Camera-type eye (tissue), 1 donor: ENCODE measurements at places on chromosomes 5 and 9. TPM values are rescaled to one million over a fixed set of nuclear protein-coding genes. Genes with fewer than 3 reads are reported as not detected.

The TJP2 gene
- total RNA-seq: 104 TPM

The DENND1A gene
- total RNA-seq: 42.5 TPM

The FOXD4 gene
- 0.82 TPM for total RNA-seq

The ALDH1A1 gene
- 131 TPM for total RNA-seq

The TERT gene
- total RNA-seq: 1.8 TPM

The FCN2 gene
- not detected for total RNA-seq

The NDUFS4 gene
- total RNA-seq: 107 TPM

The IFNA2 gene
- total RNA-seq: not detected

The IL3 gene
- not detected for total RNA-seq

The SNCAIP gene
- total RNA-seq: 25.5 TPM

The PCDHGB5 gene
- 23.4 TPM for total RNA-seq

The SURF2 gene
- 9.7 TPM for total RNA-seq

The SPAAR gene
- total RNA-seq: 0.33 TPM

The GAPT gene
- 0.77 TPM for total RNA-seq

The CDH18 gene
- total RNA-seq: 19.5 TPM

The CD274 gene
- total RNA-seq: 1.4 TPM

The GIN1 gene
- 21.7 TPM for total RNA-seq

The CTSV gene
- total RNA-seq: 9.3 TPM

The CNTNAP3 gene
- total RNA-seq: 34.9 TPM

The SLC6A7 gene
- 0.11 TPM for total RNA-seq

The EIF4E1B gene
- total RNA-seq: 0.55 TPM

The PSAT1 gene
- total RNA-seq: 35.4 TPM

The LHX6 gene
- total RNA-seq: 1.9 TPM

The PCDHGA11 gene
- 19.0 TPM for total RNA-seq

The NUTM2F gene
- not detected for total RNA-seq

The GDA gene
- total RNA-seq: 0.55 TPM

The TMEM215 gene
- 52.2 TPM for total RNA-seq

The ADRB2 gene
- total RNA-seq: 3.8 TPM

The SVEP1 gene
- total RNA-seq: 27.3 TPM

The FGFR4 gene
- total RNA-seq: 8.6 TPM

The PLPP7 gene
- total RNA-seq: 15.3 TPM

The HSPB3 gene
- total RNA-seq: 19.3 TPM

The STKLD1 gene
- 1.3 TPM for total RNA-seq

The PCDHB2 gene
- total RNA-seq: 8.3 TPM

The SNCB gene
- 10.1 TPM for total RNA-seq

The PFN3 gene
- not detected for total RNA-seq

The TXNDC15 gene
- total RNA-seq: 132 TPM

The CDKN2B gene
- 6.2 TPM for total RNA-seq

The ADGRV1 gene
- total RNA-seq: 287 TPM

The SH3GL2 gene
- total RNA-seq: 18.0 TPM

The IFNK gene
- total RNA-seq: not detected

The PCDHB4 gene
- 4.5 TPM for total RNA-seq

The PCDHAC1 gene
- 7.6 TPM for total RNA-seq

The OR1J2 gene
- total RNA-seq: not detected

The GRM6 gene
- total RNA-seq: 38.8 TPM

The CDH9 gene
- total RNA-seq: 1.6 TPM

The C8G gene
- not detected for total RNA-seq

The SPINK5 gene
- total RNA-seq: 1.5 TPM

The CCDC183 gene
- total RNA-seq: 2.0 TPM

The GRXCR2 gene
- not detected for total RNA-seq

The PCDHGA5 gene
- 10.6 TPM for total RNA-seq

The ZFAND5 gene
- total RNA-seq: 273 TPM

The PCDHA4 gene
- total RNA-seq: 7.1 TPM

The DOLK gene
- 14.2 TPM for total RNA-seq

The ADGRD2 gene
- total RNA-seq: not detected

The SGTB gene
- 21.2 TPM for total RNA-seq
